MCF 10A (cell line): ENCODE measurements at places on chromosomes 1 and 21. TPM values are rescaled to one million over a fixed set of nuclear protein-coding genes. Genes with fewer than 3 reads are reported as not detected.

Gene TAS1R1
- total RNA-seq = not detected in 2 replicates

Gene MRAP
- total RNA-seq = not detected in 2 replicates

Gene TYW3
- 22.6 and 24.4 TPM in 2 replicates for total RNA-seq

Gene SPRR2A
- total RNA-seq = 7.0 and 15.0 TPM in 2 replicates

Gene SLC41A1
- total RNA-seq = 48.8 and 49.7 TPM in 2 replicates

Gene KCNA2
- total RNA-seq = not detected in 2 replicates

Gene RPS6KA1
- total RNA-seq = 43.9 and 50.9 TPM in 2 replicates

Gene TGFBR3
- total RNA-seq = 7.0 and 12.0 TPM in 2 replicates

Gene ECM1
- total RNA-seq = 1.7 and 3.2 TPM in 2 replicates

Gene OR14K1
- total RNA-seq = not detected in 2 replicates

Gene LYPD8
- not detected in 2 replicates for total RNA-seq

Gene OR2T2
- total RNA-seq = not detected in 2 replicates

Gene CDA
- total RNA-seq = not detected in 2 replicates

Gene NUAK2
- total RNA-seq = 2.8 and 6.0 TPM in 2 replicates

Gene LCA5L
- 2.8 and 4.3 TPM in 2 replicates for total RNA-seq

Gene TNFRSF1B
- total RNA-seq = 0.22 TPM in 1 of 2 replicates, not detected in the other

Gene RNU1-1
- 1,539 and 1,606 TPM in 2 replicates for total RNA-seq

Gene DMRTA2
- total RNA-seq = not detected in 2 replicates

Gene LAX1
- total RNA-seq = not detected in 2 replicates

Gene DTL
- total RNA-seq = 20.2 and 34.4 TPM in 2 replicates

Gene PPIAL4G
- total RNA-seq = not detected in 2 replicates

Gene OR2L8
- total RNA-seq = not detected in 2 replicates

Gene MPZ
- total RNA-seq = 0.29 and 0.37 TPM in 2 replicates

Gene DCST1
- total RNA-seq = 0.21 and 0.42 TPM in 2 replicates

Gene PROX1
- 0.61 TPM in 2 replicates for total RNA-seq

Gene PLA2G2C
- total RNA-seq = not detected in 2 replicates

Gene ODF2L
- total RNA-seq = 35.5 and 39.0 TPM in 2 replicates

Gene SAMD11
- total RNA-seq = not detected in 2 replicates

Gene CRP
- total RNA-seq = 0.26 and 0.54 TPM in 2 replicates

Gene PLA2G2D
- total RNA-seq = not detected in 2 replicates

Gene ABCA4
- 0.20 TPM in 1 of 2 replicates, not detected in the other for total RNA-seq

Gene SDHC
- 204 and 224 TPM in 2 replicates for total RNA-seq

Gene ICOSLG
- 1.2 and 1.5 TPM in 2 replicates for total RNA-seq

Gene KIF26B
- 1.6 and 3.1 TPM in 2 replicates for total RNA-seq

Gene PLEKHO1
- total RNA-seq = 1.9 and 5.2 TPM in 2 replicates

Gene KISS1
- total RNA-seq = not detected in 2 replicates

Gene STYXL2
- total RNA-seq = not detected in 2 replicates

Gene TNNT2
- total RNA-seq = 0.37 and 0.61 TPM in 2 replicates

Gene ADORA1
- total RNA-seq = 0.26 and 0.34 TPM in 2 replicates

Gene PM20D1
- not detected in 2 replicates for total RNA-seq

Gene POGK
- total RNA-seq = 55.9 and 71.8 TPM in 2 replicates

Gene DIO1
- total RNA-seq = not detected in 2 replicates

Gene KRTAP19-1
- not detected in 2 replicates for total RNA-seq

Gene PALMD
- total RNA-seq = 0.12 and 0.33 TPM in 2 replicates

Gene ELAPOR1
- 0.22 and 0.58 TPM in 2 replicates for total RNA-seq
